ENCODE measurements at places on chromosomes 7 and 10.
A peak's percentile ranks its signal among the peaks of the same experiment; 100 is the strongest.

GRCh38 chr7:30502470-30503251 lies 2.0 kb downstream of the GGCT start:
- peak; percentile 32 for DNase-seq

GRCh38 chr10:124259139-124259825 lies 159.4 kb downstream of the OAT start:
- DNase-seq: peak; percentile 38

GRCh38 chr10:86423739-86424138 lies 57.1 kb upstream of the GRID1 start:
- no peak for DNase-seq

GRCh38 chr10:71999360-72000072 lies 35.3 kb downstream of the CHST3 start:
- no peak for DNase-seq

- no peak for DNase-seq
These were observed 563.7 kb downstream of the GRM8 start for GRCh38 chr7:126689037-126689436.

GRCh38 chr7:90759710-90760109 lies 163.6 kb downstream of the CDK14 start:
- DNase-seq: no peak

- no peak for DNase-seq
These were observed 109.7 kb downstream of the GNAI1 start for GRCh38 chr7:80244206-80244916.

DNA sequence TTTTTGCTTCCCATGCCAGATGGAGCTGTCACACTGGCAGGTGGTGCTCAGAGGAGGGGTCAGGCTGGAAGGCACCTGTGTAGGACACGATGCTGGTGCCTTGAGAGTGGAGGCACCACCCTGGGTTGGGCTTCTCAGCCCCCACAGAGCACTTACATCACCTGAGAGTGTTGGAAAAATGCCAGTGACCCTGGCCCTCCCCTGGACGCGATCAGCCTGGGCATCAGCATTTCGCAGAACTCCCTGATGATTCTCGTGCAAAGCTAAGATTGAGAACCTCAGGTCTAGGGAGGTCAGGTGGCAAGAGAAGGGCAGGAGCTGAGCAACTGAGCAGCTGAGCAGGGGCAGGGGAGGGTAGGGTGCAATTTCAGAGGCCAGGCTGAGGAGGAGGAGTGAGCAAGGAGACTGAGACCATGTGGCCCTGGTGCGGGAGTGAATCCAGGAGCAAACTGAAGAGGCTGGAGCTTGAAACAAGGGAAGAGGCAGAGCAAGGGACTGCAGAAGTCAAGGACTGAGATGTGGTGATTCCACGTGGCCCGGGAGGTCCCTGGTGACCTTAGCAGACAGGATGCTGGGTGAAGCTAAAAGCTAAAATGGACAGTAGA lies 24.7 kb upstream of the GRID1 start:
- DNase-seq: no peak

DNA sequence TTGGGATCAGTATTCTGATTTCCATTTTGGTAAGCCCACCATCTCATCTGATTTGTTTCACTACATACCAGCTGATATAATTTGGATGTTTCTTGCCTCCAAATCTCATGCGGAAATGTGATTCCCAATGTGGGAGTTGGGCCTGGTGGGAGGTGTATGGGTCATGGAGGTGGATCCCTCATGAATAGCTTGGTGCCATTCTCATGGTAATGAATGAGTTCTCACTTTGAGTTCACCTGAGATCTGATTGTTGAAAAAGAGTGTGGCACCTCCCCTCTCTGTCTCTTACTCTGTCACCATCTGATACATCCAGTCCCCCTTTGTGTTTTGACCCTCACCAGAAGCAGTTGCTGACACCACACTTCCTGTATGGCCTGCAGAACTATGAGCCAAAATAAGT lies 347.3 kb downstream of the ARL4A start:
- DNase-seq: no peak

GRCh38 chr10:38025283-38025682 lies 14.8 kb downstream of the ZNF33A start:
- DNase-seq: peak; percentile 35

- DNase-seq: no peak
These were observed 126.7 kb downstream of the NRCAM start for GRCh38 chr7:108329514-108329913.

GRCh38 chr7:12369756-12370155 lies 33.9 kb downstream of the VWDE start:
- DNase-seq: no peak

- no peak for DNase-seq
These were observed 176.1 kb upstream of the KLF6 start for GRCh38 chr10:3961082-3961481.

DNA sequence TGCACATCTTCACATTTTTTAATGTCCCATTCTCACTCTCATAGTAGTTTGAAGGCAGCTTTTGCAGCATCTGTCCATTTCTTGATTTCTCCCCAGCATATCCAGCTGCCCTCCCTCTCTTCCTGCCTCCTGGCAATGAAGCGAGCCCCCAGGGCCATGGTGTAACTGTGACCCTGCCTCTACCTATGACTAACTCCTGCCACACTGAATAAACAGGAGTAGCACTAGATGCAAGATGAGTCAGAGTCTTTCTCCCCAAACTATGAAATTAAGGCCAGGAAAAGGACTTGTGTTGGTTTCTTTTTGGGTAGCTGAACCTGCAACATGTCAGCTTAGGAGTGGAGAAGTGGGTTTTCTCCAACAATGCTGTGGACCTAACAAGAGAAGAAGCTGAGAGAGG lies 329.0 kb downstream of the RNLS start:
- no peak for DNase-seq

GRCh38 chr7:70619130-70619529 lies 512.8 kb upstream of the GALNT17 start:
- no peak for DNase-seq

DNA sequence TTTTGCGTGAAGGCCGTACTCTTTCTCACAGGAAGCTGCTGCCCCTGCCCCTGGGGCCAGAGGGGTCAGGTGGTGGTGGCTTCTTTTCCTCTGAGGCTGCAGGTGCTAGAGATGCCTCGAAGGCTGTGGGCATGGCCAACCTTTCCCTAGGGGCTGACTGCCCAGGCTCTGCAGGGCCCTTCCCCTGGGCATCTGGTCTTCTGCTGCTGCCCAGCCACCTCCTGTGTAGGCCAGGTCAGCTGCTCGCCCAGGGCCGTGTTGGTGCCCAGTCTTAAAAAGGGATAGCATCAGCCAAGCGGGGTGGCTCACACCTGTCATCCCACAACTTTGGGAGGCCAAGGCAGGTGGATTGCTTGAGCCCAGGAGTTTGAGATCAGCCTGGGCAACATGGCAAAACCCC lies 114.3 kb downstream of the FAM53B start:
- no peak for DNase-seq

GRCh38 chr10:127040756-127041155 lies 135.5 kb downstream of the DOCK1 start:
- no peak for DNase-seq

DNA sequence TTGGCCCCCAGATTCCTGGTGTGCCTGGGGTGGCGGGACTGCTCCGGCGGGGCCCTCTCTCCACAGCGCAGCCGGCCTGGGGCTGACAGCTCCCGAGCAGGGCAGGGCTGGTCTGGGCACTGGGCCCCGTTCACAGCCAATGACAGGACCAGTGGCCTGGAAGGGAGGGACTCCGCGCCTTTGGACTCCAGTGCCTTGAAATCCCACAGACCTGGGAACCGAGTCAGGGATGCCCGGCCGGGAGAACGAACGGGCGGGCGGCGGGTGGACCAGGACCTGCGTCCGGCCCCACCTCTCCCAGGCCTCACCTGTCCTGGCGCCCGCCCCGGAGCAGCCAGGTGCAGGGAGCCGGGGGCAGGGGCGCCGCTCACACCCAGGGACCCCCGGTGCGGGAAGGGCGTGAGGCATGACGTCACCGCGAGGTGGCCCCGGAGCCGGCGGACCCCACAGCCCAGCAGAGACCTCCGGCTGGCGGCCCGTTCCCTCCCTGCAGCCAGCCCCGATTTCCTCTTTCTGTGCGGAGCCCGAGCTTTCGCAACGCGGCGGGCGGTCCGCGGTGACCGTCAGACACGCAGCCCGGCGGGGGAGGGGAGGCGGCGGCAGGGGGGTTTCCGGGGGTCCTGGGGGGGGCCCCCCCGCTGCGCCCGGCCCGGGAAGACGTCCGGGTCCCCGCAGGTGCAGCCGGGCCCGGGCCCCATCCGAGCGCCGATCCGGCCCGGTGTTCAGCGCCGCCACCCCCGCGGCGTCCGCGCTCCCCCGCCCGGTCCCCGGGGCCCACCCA lies 743 bp downstream of the ADAP1 start:
- DNase-seq: peak; percentile 81

DNA sequence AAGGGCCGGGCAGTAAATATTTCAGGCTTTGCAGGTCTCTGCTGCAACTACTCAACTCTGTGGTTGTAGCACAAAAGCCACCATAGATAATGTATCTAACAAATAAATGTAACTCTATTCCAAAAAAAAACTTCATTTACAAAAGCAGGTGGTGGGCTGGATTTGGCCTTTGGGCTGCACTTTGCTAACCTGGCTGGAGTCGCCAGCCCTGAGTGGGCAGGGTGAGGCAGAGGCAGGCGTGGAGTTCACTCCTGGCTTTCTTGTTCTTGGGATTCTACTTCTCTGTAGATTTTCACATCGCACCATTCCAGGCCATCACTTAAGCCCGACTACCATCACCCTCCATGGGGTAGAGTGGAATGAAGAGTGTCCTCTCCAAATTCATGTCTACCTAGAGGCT lies 367.6 kb upstream of the MGMT start:
- DNase-seq: no peak

- no peak for DNase-seq
These were observed 359.4 kb downstream of the SORCS1 start for GRCh38 chr10:106804992-106805582.

- DNase-seq: no peak
These were observed 56.4 kb upstream of the PLPP4 start for GRCh38 chr10:120400601-120401000.

DNA sequence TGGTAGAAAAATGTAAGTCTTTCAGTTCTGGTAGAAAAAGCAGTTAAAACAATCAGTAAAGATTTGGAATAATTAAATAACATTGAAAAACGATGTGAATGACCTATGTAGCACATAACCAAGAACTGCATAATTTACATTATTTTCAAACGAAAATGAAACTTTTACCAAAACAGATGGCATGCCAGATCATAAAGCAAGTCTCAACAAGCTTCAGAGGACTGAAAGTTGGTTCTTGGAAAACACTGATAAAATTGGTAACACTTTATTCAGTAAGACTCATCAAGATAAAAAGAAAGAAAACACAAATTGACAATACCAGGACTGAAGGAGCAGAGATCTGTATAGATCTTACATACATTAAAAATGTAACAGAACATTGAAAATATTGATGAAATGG lies 92.8 kb downstream of the VIPR2 start:
- DNase-seq: no peak

GRCh38 chr7:16051561-16052255 lies 365.2 kb upstream of the MEOX2 start:
- DNase-seq: no peak

DNA sequence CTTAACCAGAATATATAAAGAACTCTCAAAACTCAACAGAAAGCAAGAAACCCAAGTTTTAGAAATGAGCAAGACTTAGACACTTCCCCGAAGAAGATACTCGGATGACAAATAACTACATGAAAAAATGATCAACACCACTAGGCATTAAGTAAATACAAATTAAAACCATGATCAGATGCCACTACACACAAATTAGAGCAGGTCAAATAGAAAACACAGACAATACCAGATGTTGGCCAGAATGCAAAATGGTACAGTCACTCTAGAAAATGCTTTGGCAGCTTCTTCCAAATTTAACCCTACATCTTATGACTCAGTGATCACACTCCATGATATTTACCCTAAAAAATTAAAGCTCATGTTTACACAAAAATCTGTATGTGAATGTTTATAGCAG lies 18.4 kb downstream of the TMEM176A start:
- DNase-seq: no peak

DNA sequence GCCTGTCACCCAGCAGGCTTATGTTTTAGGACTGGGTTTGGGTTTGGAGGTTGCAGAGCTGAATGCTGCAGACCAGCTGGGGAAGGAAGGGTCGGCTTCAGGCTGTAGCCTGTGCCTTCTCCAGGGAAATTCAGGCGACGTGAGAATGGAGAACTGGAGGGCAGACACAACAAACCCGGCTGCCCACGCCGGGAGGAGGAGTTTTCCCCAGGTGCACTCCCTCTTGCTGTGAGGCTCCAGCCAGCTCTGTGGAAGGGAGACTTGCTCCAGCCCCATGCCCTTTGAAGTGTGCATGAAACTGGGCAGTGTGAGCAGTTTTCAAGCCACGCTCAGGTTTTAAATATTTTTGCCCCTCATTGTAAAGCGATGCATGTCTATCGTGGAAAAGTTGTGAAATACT lies 279.1 kb downstream of the CCSER2 start:
- DNase-seq: no peak

- no peak for DNase-seq
These were observed 14.8 kb downstream of the TRPV6 start for GRCh38 chr7:142870566-142871259.

DNA sequence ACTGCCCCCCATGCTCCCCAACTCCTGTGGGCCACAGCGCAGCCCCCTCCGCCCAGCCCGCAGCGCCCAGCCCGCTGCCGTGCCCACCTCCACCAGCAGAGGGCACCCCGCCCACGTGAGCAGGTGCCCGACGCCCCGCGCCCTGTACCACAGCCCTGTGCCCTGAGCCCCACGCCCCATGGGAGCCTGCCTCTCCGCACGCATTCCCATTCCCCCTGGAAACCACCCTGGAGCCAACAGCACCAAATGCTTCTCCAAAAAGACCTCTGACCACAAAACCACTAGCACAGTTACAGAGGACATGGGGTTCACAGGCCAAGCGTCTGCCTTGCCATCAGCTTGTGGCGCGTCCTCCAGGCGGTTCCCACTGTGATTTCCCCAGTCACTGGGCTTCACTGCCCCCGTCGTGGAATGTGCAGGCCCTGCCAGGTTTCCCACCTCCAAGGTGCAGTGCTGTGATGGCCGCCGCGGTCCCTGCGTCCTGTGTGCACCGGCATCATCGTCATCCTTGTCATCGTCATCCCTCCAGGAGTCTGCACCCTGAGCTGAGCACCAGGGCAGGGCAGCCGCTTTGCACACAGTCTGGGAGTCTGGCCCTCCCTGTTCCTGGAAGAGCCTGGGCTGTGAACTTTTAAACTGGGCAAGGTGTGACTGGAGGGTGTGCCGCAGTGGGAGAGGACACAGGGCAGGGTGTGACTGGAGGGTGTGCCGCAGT lies 61.7 kb downstream of the PWWP2B start:
- no peak for DNase-seq

DNA sequence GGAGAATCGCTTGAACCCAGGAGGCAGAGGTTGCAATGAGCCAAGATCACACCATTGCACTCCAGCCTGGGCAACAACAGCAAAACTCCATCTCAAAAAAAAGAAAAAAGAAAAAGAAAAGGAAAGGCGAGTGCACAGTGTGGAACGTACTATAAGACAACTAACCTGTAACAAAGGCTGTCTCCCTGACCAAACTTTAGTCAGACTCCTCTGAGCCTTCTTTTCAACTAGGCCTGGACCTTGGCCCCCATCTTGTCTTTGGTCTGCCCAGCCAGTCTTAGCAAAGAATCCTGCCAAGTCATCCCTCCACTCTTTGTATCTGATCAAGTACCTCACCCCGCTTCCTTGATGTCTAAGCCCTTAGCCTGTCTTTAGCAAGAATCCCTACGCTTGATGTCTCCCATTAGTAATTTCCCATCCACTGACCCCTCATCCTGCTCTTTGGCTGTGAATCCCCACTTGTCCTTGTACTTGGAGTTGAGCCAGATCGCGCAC lies 68.9 kb upstream of the KDM7A start:
- DNase-seq: no peak

- no peak for DNase-seq
These were observed 21.0 kb downstream of the DOCK4 start for GRCh38 chr7:112185005-112185834.

Measured in inflammatory macrophage (primary cell).